ENCODE measurements at places on chromosomes 12 and 14.

GRCh38 chr14:76473481-76474263 lies 97.7 kb downstream of the ESRRB start:
- DNase-seq, result no peak

DNA sequence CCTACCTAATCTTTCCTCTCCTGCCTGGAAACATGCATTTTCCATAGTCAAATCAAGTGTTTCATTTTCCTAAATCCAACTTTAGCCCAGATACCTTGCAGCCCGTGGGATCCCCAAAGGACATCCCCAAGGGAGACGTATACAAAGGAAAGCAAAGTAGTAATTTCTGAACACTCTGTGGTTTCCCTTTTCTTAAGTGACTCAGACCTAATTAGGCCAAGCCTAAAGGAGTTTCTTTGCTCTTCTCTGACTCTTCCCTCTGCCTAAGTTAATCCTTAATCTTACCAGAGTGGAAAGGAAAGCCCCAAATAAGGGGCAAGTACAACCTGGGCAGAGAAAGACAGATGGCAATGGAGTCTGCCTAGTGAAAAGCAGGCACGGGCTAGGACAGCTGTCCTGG lies 250.3 kb downstream of the SPTSSA start:
- peak; percentile 28 for DNase-seq

DNA sequence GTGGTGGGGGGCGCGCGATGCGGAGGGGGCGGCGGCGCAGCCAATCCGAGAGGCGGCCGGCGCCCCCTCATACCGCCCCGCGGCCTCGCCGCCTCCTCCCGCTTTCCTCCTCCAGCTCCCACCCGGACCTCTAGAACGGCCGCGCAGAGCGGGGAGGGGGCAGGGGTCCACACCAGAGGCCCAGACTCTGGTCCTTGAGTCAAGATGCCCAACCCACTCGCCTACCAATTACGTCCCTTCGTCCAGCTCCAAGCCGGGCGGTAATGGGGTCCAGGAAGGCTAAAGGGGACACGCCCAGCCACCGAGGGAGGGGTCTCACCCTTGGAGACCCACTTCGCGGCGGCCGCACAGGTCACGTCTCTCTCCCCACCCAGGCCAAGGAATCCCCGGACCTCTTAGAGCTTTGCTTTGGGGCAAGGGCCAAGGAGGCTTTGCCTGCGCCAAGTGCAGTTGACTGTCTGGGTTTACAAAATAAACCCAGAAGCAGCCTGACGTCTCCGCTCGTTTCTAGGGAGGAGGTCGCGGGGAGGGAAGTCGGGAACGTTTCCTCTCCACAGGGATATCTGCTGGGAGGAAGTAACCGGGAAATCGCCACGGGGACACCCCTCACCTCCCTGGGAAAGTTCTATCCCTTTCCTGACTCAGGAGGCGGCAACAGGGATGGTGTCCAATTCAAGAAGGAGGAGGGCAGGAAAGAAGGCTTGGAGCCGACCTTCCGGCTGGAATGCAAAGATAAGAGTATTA lies 394 bp upstream of the AMIGO2 start:
- DNase-seq, result peak; percentile 65

- peak; percentile 23 for DNase-seq
Observed at GRCh38 chr14:36662543-36663403, 1.1 kb downstream of the PAX9 start.

GRCh38 chr12:66235626-66236281 lies 46.7 kb downstream of the IRAK3 start:
- DNase-seq, result no peak

Measured in activated T-cell treated with anti-CD3 and anti-CD28 coated beads, Interleukin-2, amount 50 U/mL, for 48 hours (primary cell).